ENCODE measurements at places on chromosomes 5 and 9. TPM values are rescaled to one million over a fixed set of nuclear protein-coding genes. Genes with fewer than 3 reads are reported as not detected.

HSPB3 gene
- not detected for total RNA-seq

OTULINL gene
- total RNA-seq = 1.0 TPM

NUTM2G gene
- total RNA-seq = not detected

CFAP157 gene
- 5.4 TPM for total RNA-seq

EMB gene
- total RNA-seq = 5.1 TPM

CCDC152 gene
- not detected for total RNA-seq

ADCY2 gene
- 4.4 TPM for total RNA-seq

MTREX gene
- 36.8 TPM for total RNA-seq

ROR2 gene
- 58.3 TPM for total RNA-seq

SPEF2 gene
- total RNA-seq = 30.0 TPM

SIMC1 gene
- total RNA-seq = 20.4 TPM

SLCO6A1 gene
- total RNA-seq = not detected

KLHL9 gene
- total RNA-seq = 88.5 TPM

LRRC19 gene
- not detected for total RNA-seq

- DNase-seq = no peak
Observed at GRCh38 chr5:3789519-3790193, 194.0 kb downstream of the IRX1 start.

GRCh38 chr5:16965581-16965980, 29.5 kb upstream of the MYO10 start:
- no peak for DNase-seq

- DNase-seq = no peak
Observed at GRCh38 chr9:135134268-135135022, 47.0 kb downstream of the OLFM1 start.

- no peak for DNase-seq
Observed at GRCh38 chr5:73494721-73495120, 3.5 kb upstream of the BTF3 start.

GRCh38 chr9:96859461-96860198, 5.3 kb upstream of the ZNF782 start:
- no peak for DNase-seq

GRCh38 chr9:110767559-110768063, 99.0 kb downstream of the MUSK start:
- DNase-seq = peak; percentile 56

DNA sequence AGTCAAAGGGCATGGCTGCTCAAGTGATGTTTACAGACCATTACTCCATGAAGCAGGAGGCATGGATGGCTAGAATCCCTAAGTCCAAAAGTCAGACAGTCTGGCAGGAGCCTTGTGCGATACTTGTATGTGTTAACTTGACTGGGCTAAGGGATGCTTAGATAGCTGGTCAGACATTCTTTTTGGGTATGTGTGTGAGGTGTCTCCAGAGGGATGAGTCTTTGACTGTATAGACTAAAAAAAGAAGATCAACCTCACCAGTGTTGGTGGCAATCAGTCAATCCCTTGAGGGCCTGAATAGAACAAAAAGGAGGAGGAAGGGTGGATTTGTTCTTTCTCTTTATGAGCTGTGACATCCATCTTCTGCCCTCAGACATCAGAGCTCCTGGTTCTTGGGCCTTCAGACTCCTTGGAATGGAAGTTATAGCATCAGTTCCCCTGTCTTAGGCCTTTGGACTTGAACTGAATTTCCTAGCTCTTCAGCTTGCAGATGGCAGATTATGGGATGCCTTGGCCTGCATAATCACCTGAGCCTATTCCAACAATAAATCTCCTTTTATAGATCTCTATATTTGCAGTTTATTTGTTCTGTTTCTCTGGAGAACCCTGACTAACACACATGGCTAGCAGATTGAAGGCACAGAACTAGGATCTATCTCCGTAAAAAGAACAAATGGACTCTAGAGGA, 9.7 kb upstream of the HSPB3 start:
- no peak for DNase-seq

GRCh38 chr9:129720865-129721545, 31.8 kb downstream of the PTGES start:
- no peak for DNase-seq

DNA sequence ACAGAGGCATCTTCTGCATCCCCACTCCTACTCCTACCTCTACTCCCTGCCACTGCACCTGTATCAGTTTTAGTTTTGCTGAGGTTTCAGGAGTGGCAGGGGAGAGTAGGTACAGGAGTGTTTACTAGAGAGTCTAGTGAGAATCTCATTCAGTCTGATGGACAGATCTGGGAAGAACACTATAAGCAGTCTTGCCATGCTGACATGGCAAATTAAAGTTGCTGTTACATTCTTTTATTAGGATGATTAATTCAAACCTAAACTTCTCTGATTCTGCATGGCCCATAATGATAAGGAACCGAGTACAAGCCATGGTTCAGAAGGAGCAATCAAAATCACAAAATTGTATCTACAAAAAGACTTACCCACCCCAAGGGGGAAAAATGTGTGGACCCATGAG, 7.4 kb downstream of the ARSK start:
- no peak for DNase-seq

DNA sequence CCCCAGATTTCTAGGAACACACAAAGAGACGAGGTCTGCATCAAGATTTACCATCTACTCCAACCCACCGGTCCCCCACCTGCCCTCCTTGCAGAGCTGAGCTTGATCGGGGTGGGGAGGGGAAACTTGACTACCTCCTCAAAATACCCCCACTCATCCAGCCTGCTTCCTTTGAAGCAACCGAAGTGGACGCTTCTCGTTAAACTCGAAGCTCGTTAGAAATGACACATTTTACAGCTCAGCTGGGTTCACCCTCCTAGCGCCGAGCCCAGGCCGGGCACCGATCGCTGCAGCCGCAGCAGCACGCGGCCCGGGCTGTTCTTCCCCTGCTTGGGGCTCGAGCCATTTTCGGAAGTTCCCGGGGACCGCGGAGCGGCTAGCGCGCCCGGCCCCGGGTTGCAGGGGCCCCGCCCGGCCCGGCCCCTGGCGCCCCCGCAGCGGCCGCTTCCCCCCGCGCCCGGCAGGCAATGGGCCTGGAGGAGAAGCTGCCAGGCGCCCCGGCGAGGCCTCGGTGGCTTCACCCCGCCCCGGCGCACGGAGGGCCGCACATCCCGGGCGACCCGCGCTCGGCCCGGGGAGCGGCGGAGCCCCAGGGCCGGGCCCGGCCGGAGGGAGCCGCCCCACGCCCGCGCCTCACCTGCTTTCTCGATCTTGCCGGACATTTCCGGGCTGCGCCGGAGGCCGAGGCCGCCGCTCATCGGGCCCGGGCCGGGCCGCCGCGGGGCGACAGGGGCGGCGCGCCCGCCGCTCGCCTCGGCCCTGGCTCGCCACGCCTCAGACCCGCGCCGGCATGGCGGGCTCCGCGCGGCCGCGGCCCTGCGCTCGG, 530 bp downstream of the RAPGEF1 start:
- peak; percentile 39 for DNase-seq

- no peak for DNase-seq
Observed at GRCh38 chr9:91214086-91214485, 147.6 kb downstream of the AUH start.

- DNase-seq = no peak
Observed at GRCh38 chr5:168317521-168318147, 26.2 kb downstream of the WWC1 start.

GRCh38 chr5:148003226-148003625, 60.6 kb upstream of the SPINK5 start:
- DNase-seq = no peak

DNA sequence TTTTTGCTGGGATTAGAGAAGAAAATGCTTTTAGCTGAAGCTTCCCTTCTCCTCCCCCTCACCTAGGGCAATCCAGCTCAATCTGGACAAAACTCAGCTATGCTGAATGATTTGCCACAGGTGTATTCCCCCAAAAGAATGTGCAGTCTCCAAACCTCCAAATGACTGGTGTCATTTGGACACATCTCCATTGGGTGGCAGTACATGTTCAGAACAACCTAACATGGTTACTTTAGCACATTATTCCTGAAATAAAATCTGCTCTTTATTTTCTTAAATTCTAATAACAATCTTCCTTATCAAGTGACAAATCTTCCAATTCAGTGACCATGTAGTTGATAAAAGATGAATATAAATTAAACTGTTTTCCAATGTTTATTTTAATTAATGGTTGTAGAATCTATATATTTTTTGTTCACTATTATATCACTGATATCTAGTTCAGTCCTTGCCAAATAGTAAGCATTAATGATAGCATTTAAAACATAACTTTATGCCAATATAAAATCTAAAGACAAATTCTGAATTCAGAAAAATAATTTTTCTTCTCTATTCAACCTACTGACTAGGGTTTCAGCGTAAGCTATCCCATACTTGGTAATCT, 61.3 kb upstream of the MOCS2 start:
- DNase-seq = no peak

DNA sequence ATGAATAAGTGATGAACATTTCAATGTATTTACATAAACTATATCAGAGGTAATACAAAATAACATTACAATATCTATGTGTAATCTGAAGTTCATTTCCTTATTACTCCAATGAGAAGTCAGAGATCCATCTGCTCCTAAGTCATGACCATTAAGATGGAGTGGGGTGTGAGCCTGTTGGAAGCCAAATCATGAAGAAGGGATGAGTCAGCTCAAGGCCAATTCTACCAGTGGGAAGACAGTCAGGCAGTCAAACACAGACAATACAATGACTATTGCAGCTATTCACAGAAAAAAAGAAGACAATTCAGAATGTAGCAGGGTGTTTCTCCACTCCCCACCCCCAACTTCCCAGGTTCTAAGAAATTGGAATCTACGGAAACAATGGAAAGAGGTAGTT, 155.0 kb downstream of the NFIB start:
- DNase-seq = no peak

- DNase-seq = peak; percentile 11
Observed at GRCh38 chr9:134321946-134322741, 4.1 kb upstream of the RXRA start.

DNA sequence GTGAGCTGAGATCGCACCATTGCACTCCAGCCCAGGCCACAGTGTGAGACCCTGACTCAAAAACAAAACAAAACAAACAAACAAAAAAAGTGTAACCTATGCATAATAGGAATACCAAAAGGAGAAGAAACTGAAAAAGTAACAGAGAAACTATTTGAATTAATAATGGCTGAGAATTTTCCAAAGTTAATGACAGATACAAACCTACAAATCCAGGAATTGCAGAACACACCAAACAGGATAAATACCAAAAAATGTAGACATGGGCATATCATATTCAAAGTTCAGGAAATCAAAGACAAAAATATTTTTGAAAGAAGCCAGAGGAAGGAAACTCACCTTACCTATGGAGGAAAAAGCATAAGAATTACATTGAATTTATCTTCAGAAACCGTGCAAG, 383.7 kb upstream of the POU5F2 start:
- no peak for DNase-seq

DNA sequence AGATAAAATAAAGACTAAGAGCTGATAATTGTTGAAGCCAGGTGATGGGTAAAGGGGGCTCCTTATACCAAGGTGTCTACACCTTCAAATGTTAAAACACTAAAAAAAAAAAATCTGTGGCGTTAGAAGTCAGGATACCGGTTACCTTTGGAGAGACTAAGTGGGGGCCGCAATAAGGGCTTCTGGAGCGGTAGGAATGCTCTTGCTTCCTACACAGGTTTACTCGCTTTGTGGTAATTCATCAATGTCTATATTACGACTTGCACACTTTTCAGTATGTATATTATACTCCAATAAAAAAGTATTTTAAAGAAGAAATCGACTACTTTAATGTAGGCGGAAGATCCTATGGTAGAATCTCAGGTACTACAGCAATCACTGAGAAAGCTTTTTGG, 12.5 kb downstream of the MRPS27 start:
- no peak for DNase-seq

- DNase-seq = no peak
Observed at GRCh38 chr5:133265720-133266526, 214.1 kb downstream of the HSPA4 start.

DNA sequence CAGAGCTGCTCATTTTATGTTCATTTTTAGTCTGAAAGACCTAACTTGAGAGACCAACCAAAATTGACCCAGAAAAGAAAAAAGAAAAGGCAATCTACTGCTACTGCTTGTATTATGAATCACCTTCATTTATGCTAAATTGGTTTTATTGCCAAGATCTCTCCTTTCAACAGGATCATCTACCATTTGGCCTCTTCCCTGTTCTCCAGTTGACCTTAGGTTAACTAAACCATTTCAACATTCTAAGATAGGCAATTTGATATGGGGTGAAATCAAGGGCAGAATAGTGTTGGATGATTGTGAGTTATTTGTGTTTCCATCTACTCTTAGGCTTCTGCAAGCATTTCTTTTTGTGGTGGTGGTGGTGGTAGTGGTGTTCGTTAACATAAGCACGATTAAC, 48.3 kb upstream of the POU4F3 start:
- DNase-seq = no peak

- DNase-seq = no peak
Observed at GRCh38 chr5:179008667-179009066, 13.5 kb upstream of the GRM6 start.

GRCh38 chr9:95079461-95079860, 238.0 kb downstream of the FANCC start:
- DNase-seq = peak; percentile 20

DNA sequence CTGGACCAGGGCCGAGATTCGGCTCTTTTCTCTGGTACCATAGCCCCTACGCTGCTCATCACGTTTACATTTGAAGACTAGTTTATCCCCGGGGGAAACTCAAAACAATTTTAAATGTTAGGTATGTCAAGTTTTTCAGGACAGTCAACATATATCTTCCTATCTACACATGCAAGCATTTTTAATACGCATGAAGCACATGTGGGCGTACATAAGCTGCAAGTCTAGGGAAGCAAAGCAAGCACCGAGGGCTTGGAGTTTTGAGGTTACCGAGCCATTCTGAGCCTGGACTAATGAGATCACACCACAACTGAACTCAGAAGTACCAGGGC, 154.4 kb downstream of the AUH start:
- no peak for DNase-seq

GRCh38 chr9:134607971-134608370, 33.6 kb upstream of the COL5A1 start:
- DNase-seq = no peak

DNA sequence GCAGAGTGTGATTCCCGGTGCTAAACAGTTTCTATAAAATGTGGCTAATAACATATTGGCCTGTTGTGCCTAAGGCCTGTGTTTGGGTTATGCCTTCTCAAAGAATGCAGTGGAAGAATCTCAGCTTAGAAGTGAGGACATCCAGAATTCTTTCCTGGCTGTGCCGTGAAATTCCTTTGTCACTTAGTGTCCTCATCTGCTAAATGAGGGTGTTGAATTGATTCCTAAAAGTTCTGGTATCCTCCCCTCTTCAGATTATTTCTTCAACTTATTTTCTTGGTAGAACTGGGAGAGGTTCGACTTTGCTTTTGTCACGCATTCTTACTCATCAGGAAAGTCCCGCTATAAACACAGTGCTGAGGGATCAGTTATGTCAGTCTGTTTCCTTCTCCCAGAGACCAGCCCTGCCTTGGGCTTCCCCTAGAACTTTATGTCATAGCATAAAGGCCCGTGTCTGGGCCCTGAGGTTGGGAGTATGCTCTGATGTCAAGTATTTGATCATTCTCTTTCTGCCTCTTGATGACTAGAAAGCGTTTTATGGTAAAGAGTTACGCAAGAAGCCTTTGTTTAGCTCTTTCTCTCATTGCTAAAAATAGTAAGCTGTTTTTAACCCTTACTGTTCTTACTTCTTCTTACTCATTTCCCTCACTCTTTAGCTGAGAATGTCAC, 29.5 kb downstream of the MTAP start:
- DNase-seq = no peak

- DNase-seq = peak; percentile 11
Observed at GRCh38 chr9:137366891-137367381, 56.0 kb downstream of the EXD3 start.
